Activated CD4-positive, alpha-beta T cell treated with anti-CD3 and anti-CD28 coated beads, Interleukin-2, amount 50 U/mL, for 1 hour (primary cell): ENCODE measurements at places on chromosomes 6 and 20.

- DNase-seq: no peak
Observed at GRCh38 chr6:24564081-24564480, 69.3 kb downstream of the ALDH5A1 start.

GRCh38 chr6:80165143-80165542 is 58.7 kb downstream of the BCKDHB start:
- DNase-seq: no peak

GRCh38 chr6:158290040-158290439 is 22.2 kb upstream of the TULP4 start:
- DNase-seq: no peak

GRCh38 chr6:32149932-32150870 is 1.5 kb downstream of the PRRT1 start:
- no peak for DNase-seq

DNA sequence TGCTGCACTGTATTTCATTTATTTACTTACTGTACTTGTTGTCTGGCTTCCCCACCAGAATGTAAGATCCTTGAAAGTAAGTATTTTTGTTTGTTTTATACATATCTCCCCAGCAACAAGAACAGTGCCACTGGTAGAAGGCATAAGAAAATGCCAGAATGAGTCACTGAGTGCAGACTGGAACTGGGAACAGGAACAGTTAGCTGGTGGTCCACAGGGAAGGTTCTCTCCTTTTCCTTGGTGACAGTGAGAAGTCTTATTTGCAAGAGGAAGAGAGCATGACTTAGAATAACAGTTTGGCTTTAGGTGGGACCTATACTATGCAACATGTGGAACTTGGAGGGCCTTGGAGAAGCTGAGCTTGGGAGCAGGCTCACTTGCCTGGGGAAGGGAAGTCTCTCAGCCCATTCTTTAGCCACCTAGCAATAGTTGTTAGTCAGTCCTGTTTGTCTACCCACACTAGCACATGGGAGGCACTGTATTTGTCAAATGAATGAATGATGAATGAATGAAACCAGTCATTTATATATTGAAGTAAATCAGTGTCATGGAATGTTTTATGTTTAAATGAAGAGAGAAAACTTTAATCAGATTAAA is 203.5 kb downstream of the KCNQ5 start:
- DNase-seq: no peak

DNA sequence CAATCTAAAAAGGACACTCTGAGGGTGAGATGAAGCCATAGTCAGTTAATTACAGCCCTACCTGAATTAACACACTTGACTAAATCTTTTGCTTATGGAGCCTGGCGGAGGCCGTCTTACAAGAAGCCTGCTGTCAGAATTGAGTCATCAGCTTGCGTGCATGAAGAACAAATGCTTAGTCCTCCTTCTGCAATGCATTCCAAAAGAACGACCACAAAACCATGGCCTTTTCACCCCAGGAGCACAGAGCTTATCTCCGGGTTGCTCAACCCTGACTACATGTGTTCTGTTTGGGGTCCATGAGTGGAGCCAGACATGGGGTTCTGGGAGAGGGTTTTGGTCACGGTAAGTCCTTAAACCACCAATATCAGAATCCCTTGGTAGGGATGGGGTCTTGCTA is 318.1 kb downstream of the CLIC5 start:
- DNase-seq: no peak

- no peak for DNase-seq
Observed at GRCh38 chr6:115958958-115959357, 101.7 kb downstream of the FRK start.

DNA sequence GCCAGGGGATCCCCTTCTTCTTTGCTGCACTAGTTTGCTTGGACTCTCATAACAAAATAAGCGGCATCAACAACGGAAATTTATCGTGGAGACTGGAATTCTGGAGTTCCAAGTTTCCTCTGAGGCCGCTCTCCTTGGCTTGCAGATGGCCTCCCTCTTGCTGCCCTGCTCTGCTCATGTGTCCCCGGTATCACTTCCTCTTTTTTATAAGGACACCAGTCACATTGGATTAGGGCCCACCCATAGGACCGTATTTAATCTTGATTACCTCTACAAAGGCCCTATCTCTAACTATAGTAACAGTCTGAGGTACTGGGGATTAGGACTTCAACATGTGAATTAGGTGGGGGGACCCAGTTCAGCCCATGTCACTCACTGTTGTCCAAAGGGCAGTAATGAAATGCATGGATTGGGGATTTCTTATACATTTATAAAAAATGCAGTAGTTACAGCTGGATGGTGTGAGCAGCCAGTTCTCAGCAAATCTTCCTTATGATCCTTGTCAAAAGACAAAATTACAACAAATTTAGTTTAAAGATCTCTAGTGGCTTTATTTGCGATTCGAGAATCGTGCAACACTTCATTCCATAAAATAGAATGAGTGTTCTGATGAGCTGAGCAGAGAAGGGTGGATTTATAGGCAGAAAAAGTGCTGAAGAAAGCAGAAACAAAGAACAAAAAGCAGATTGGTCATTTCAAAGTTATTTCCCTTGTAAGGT is 59.3 kb upstream of the AKAP12 start:
- DNase-seq: no peak

GRCh38 chr6:147055821-147056392 is 148.3 kb upstream of the STXBP5 start:
- DNase-seq: no peak

GRCh38 chr6:11566609-11567008 is 29.1 kb downstream of the TMEM170B start:
- DNase-seq: no peak

GRCh38 chr6:42368181-42368580 is 83.5 kb downstream of the TRERF1 start:
- DNase-seq: peak; percentile 52

DNA sequence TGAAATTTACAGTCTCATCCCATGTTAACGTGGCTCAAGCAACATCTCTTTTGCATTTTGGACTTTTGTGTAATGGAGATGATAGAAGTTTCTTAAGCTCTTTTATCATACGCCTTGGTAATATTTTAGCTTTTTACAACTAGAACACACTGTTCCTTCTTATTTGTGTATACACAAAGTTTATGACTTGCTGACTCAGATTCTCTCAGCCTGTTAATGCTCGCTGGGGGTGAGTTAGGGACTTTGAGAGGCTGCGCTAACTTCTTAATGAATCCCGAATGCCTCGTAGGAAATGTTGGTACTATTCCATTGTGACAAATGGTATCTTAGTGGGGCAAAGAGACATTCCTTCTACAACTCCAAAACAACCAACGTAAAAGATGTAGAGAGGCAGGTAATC is 509.7 kb downstream of the DOK5 start:
- DNase-seq: no peak

- no peak for DNase-seq
Observed at GRCh38 chr6:134004714-134005113, 47.7 kb downstream of the SLC2A12 start.

GRCh38 chr6:37988127-37988526 is 168.6 kb downstream of the ZFAND3 start:
- DNase-seq: no peak
